Endodermal cell (in vitro differentiated cells): ENCODE measurements at places on chromosomes 4 and X. TPM values are rescaled to one million over a fixed set of nuclear protein-coding genes. Genes with fewer than 3 reads are reported as not detected.

The TBC1D8B gene
- total RNA-seq: 4.4 to 8.1 TPM (median 5.5 TPM) in 3 replicates

The SLC6A8 gene
- total RNA-seq: 54.6 and 57.6 TPM in 2 replicates

The DCAF4L1 gene
- 0.18 and 0.20 TPM in 2 replicates for total RNA-seq

The PAK3 gene
- total RNA-seq: 0.76 to 1.5 TPM (median 0.89 TPM) in 3 replicates

The GCNA gene
- 0.99 to 2.1 TPM (median 1.7 TPM) in 3 replicates for total RNA-seq

The SULT1E1 gene
- not detected in 3 replicates for total RNA-seq

The IRS4 gene
- 1.9 to 2.5 TPM (median 2.3 TPM) in 3 replicates for total RNA-seq

The SLC38A5 gene
- 22.4 to 31.1 TPM (median 30.8 TPM) in 3 replicates for total RNA-seq

The SMIM10L2A gene
- total RNA-seq: 3.6 and 3.8 TPM in 2 replicates

The TKTL1 gene
- not detected in 3 replicates for total RNA-seq

The FAM53A gene
- 3.6 and 4.9 TPM in 2 replicates for total RNA-seq

The ADAM29 gene
- 0.40 TPM in 1 of 3 replicates, not detected in the others for total RNA-seq

The LGI2 gene
- 6.3 and 6.5 TPM in 2 replicates for total RNA-seq

The USP17L17 gene
- not detected in 2 replicates for total RNA-seq

The MGAT4D gene
- not detected in 3 replicates for total RNA-seq

The PPARGC1A gene
- total RNA-seq: 10.2 to 13.9 TPM (median 13.4 TPM) in 3 replicates

- DNase-seq: no peak
These were observed 335.9 kb upstream of the AR start for GRCh38 chrX:67207912-67208311.

- DNase-seq: no peak
These were observed 10.0 kb upstream of the HS6ST2 start for GRCh38 chrX:132968296-132968949.

- DNase-seq: no peak
These were observed 915.5 kb upstream of the LCORL start for GRCh38 chr4:18937080-18937479.

DNA sequence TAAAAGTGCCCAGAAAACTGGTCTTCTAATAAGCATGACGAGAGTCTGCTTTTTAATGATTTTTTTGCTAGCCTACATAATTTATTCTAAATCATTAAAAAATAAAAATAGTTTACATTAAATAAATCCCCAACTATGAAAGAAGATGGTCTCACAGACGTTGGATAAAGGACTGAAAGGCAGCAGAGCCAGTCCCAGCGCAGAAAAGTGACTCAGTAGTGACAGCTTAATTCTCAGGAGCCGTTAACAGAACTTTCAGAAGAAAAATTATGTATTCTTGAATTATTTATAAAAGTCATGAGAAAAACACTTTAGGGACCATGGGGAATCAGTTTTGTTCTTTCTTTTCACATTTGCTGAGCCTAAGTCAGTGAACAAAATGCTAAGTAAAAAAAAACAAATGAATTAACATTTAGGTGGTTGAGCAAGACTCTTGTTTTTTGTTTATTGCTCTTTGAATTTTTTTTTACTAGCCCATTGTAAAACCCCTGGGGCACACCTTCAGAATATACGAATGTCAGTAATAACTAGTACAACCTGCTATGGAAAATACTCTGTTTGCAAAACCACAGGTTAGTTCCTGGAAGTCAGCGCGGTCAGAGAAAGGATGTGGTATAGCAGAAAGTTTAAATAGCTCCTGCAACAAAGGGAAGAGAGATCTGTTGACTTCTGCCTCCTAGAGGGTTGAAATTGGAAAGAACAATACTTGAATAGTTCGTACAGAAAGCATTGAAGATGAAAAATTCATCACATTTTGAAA, 50.4 kb upstream of the CCDC160 start:
- no peak for DNase-seq

DNA sequence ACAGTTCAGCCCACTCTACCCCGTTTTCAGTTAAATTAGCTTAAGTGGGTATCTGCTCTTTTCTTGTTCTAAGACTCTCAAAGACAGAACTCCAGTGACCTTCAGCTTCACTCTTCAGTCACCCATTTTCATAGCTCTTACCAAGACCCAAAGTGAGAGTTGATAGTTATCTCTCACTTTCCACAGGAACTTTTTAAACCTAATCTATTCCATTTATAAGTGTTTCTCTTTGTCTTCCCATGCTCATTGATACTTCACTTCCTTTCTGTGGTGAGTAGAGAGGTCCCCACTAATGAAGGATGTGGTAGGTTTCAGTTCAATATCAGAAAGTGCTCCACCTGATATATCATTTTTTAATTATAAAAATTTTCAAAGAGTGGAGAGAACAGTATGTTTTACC, 33.4 kb downstream of the COX18 start:
- DNase-seq: no peak

DNA sequence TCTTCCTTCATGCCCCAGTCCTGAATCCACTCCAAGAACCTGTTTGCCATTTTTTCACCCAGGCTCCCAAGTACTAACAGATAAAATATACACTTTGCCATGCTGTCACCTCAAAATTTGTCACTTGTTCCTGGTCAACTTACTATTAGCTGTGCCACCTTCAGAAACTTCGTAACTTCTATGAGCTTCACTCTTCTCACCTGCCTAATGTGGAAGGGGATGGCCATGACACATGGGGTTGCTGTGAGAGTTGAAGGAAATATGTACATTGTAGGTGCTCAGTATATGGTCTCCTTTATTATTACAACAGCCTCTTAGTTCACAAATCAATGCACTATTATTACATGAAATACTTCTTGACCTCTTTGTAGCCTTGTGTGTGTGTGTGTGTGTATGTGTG, 10.4 kb downstream of the TMSB4X start:
- DNase-seq: no peak

- DNase-seq: no peak
These were observed 293.2 kb upstream of the LCORL start for GRCh38 chr4:18314731-18315130.

DNA sequence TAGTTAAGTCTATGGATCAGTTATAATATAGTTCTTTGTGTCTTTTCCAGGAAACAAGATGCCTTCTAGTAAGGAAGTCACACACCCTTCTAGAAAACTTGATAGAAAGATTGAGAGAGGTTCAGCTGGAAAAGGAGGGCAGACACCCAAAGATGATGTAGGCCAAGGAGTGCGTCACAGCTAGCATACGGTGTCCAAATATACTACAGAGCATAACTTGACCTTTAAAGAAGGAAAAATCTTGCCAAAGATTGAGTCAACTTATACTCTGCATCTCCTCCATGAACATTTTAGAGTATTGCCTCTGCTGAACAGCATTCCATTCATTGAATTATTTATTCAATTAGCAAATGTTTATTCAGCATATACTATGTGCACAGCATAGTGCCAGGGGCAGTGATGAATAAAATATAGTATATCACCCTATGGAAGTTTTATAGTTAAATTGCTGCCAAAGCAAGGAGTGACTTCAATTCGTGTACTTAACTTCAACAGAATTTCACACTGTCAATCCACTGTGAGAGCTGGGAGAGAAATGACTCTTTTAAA, 51.9 kb upstream of the SLC6A14 start:
- no peak for DNase-seq

DNA sequence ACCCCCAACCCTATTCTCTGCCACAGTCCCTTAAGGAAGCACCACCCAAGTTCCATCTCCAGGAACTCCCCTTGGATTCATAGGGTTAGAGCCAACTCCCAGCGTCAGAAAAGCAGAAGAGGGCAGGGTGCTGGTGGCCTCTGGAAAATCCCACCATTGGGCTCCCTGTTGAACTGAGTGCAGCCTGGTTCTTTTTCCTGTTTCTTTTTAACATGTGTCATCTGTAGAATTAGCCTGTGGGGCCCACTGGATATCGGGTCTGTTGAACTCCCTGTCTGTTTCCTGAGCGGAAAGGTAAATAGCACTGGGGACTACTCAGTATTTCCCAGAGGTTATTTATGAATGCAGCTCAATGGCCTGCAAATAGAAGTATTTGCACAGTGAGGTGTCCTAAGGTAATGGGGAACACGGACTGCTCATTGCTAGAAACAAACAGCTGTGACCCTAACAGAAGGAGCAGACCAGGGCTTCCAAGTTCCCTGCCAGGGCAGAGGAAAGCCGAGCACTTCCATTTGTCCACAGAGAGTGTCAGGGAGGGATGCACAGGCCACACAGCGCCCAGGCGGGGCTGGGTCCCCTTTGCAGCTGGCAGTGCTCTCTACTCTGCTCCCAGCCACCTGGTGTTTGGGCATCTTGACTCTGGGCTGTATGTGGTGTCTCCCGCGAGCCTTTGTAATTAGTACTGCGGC, 102.6 kb downstream of the FHDC1 start:
- no peak for DNase-seq

DNA sequence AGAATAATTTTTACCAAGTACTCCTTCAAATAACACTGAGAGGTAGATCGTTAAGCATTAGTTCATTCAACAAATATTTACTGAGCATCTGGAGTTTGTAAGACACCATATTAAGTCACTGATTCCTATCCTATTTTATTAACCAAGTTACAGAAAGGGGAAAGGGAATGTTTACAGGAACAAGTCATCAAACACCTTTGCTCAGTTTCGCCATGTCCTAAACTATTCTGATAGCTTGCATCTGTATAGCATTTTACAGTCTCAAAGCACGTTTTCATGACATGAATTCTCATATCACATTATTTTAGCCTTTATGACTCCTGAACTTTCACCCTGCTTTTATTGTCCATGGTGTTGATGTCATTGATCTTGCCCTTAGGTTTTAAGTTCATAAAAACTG, 89.2 kb downstream of the AREG start:
- no peak for DNase-seq

GRCh38 chrX:111634823-111635729, 45.9 kb upstream of the ALG13 start:
- DNase-seq: no peak

DNA sequence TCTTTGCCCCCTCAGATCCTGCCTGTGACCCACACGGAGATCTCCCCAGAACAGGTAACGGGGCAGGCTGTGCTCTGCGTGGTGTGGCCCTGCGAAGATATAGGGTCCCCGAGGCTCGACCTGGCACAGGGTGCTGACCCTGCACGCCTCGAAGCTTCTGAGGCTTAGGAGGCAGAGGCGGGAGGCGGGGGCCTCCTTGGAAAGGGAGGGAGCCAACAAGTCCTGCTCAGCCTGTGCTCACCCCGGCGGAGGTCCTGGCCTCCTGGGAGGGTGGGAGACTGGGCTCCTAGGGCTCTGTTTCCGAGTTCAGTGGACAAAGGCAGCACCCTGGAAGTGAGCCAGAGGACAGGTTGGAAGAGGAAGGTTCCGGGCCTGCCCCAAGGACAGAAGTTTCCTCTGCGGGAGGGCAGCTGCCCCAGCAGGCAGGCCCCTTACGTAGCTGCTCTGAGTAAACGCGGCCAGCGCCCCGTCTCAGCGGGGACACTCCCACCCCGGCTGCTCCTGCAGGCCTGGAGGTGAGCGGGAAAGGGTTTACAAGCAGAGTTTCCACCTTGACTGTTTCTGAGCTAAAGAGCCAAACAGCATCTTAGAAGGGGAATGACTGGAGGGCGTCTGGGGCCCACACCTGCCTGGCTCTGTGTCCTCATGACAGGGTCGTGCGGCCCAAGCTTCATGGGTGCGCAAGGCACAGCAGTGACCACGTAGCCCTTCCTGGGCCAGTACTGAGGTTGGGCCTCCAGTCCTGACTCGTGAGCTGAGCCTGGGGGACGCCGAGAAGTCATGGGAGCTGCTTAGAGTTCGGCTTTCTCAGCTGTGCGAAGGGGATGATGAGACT, 16.1 kb downstream of the TMEM175 start:
- peak; percentile 57 for DNase-seq

- peak; percentile 80 for DNase-seq
These were observed 334 bp upstream of the POU4F2 start for GRCh38 chr4:146638333-146638785.

GRCh38 chr4:186752325-186752724, 28.7 kb upstream of the FAT1 start:
- no peak for DNase-seq

GRCh38 chr4:3340700-3341083, 47.9 kb downstream of the RGS12 start:
- DNase-seq: no peak

DNA sequence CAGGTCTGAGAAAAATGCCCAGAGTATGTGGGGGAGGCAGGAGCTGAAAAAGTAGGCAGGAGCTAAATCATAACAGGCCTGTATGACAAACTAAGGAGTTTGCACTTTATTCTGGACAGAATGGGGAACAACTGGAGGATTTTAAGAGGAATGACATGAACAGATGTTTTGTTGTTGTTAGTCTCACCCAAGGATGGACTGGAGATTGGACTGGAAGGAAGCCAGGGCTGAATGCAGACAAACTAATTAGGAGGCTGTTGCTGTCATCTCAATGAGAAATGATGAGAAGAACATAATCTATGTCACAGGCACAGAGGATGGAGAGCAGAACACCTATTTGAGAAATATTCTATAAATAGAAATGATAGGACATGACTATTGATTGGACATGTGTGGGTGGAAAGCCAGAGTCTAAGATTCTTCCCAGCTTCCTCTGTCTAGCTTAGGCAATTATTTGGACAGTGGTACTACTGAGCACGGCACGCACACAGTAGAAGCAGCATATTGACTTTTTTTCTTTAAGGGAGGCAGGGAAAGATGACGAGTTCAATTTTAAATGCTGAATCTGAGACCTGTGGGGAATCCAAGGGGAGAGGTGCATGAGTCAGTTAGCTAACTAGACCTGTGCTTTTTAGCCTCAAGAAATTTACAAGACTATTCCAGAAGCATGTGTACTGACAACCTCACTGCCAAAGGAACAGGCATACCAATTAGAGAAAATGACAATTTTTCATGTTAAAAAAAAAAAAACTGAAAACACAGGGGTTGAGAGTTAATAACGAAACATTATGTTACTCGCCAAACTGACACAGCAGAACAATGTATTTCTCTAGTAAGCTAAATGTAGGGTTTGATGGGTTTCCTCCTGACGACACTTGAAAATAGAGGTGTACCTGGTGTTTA, 963 bp upstream of the USO1 start:
- DNase-seq: no peak

- DNase-seq: no peak
These were observed 29.9 kb downstream of the HMX1 start for GRCh38 chr4:8841678-8842268.

GRCh38 chr4:117821834-117822233, 212.5 kb upstream of the NDST3 start:
- no peak for DNase-seq

DNA sequence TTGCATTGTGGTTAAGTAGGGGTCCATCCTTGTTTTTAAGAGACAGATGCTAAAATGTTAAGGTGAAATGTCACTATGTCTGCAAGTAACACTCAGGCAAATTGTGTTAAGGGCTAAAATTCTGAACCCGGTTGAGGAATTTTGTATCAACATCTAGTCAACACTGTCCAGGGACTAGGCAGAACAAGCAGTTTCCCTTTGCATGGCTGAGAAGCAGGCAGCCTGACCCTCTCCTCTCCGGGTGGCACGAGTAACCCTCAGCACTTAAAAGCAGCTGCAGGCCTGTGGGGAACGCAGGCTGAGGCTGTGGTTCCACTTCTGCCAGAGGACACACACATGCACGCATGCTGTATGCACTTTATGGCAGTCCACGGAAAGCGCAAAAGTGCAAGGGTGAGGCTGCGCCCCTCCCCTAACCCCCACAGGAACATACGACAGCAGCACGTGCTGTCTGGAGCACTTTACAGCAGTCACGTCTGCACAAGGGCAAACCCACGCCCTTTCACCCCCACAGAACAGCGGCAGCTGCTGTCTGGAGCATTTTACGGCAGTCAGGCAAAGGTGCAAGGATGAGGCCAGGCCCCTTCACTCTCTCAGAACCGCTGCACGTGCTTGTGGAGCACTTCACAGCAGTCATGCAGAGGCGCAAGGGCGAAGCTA, 619 bp upstream of the MPC1L start:
- DNase-seq: no peak

GRCh38 chr4:103451341-103451740, 253.2 kb upstream of the CENPE start:
- DNase-seq: no peak

- no peak for DNase-seq
These were observed 93.3 kb downstream of the RASGEF1B start for GRCh38 chr4:81378386-81378785.
